ENCODE measurements at places on chromosomes 7 and 10.
A peak's percentile ranks its signal among the peaks of the same experiment; 100 is the strongest.

DNA sequence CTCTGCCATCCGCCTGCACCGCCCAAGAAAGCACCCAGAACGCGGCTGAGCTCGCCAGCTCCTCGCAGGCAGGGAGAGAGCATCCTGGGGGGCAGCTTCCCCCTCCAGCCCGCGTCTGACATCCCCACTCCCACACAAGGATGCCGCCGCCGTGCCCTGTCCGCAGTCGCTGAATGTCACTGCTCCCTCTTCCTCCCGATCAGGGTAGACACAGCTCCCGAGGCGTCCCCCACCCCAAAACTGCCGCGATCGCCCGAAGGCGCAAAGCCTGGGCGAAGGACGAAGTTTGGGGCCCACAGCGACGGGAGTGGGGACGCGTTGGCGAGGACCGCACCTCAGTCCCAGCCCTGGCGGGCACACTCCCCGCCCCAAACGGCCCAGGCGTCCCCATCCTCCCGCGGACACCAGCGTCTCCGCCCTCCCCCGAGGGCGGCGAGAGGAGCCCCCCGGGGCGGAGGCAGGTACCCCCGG, 1.5 kb upstream of the KAT6B start:
- DNase-seq: no peak

- DNase-seq: peak; percentile 89
Observed at GRCh38 chr10:103849880-103850571, 5.3 kb downstream of the SH3PXD2A start.

DNA sequence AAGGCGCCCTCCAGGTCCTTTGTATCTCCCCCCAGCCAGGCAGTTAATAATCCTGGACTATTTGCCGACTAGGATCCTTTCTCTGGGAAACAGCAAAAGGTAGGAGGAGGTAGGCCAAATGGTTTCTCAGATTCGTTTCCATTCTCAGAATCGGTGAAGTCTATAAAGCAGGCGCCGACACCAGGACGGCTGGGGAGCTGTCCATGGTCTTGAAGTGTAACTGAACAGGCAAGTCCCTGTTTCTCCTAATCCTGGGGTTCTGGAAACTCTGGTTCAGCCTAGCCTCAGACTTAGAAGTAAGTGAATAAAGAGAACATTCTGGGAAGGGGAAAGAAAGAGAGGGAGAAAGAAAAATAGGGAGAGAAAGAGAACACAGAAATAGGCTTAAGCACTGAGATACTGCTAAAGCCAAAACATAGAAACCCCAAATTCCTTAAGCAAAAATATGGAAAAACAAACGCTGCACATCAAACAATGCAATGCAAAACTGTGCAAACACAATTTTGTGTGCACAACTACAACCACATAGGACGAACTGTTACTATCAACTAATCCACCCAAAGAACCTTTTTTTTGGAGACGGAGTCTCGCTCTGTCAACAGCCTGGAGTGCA, 11.1 kb upstream of the INA start:
- peak; percentile 59 for DNase-seq

DNA sequence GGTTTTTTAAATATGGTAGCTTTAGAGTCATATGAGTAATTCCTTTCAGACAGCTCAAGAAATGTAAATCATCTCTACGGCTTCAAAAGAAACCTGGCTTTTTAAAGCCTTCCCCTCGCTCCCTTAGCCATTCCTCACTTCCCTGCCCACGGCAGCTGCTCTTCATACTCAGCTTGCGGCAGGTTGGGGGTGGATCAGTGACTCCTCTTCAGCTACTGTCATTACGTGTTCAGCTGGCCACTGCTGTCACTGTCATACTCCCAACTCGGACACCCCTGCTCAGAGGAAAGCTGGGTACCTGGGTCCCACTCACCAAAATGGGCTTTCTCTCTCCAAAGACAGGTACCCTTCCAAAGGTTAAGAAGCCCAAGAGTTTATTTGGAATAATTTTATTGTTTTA, 6.6 kb downstream of the YWHAG start:
- DNase-seq: no peak

- no peak for DNase-seq
Observed at GRCh38 chr10:10564081-10564794, 453.4 kb upstream of the CELF2 start.

GRCh38 chr10:13721486-13721885, 134.7 kb downstream of the PRPF18 start:
- no peak for DNase-seq

DNA sequence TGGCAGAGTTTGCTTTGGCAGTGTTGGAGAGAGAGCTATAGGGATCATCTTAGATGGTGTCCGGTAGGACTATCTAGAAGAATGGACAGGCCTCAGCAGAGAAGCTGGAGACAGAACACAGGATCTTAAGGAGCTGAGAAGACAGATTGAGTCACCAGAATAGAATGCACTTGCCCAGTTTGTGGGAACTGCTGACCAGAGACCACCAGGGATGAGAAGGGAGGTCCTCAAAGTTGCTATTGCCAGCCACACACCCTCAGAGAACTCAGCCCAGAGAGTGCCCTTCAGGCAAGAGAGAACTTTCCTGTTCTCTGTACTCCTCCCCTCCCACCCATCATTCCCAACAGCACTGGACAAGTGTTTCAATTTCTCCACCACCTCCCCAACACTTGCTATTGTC, 25.3 kb upstream of the GALNT11 start:
- DNase-seq: no peak

DNA sequence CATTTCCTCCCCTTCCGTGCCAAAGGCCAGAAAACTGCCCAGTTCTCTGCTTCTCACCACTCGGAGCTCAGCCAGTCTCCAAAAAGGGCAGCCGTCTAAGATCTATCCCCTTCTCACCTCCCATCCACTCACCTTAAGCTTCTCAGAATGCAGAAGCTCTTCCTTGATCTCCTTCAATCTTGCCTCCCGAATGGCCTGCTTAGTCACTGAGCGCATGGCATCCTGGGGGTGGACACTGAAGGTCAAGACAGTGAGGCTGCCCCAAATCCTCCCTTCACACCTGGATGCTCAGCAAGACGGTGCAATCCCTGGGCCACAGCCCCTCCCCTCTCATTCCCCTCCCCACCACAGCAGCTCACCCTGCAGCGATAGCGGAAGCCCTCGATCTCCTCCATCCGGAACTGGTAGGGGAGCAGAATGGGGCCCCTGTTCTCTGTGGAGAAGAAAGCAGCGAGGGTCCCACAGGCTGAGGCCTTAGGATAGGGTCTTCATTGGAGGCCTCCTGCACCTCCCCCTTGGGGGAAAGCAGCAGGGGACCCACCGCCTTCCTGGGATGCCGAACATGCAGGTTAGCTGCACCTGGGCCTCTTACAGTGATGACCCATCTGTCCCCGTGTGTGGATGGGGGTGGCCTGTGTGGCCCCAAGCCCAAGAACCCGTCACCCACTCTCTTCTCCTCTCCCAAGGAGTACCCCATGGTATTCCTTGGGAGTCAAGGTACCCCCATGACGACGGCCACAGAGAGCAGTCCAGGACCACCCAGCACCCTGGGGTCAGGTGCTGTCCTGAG, 4.7 kb downstream of the DDX56 start:
- no peak for DNase-seq

- no peak for DNase-seq
Observed at GRCh38 chr7:134946260-134946659, 40.0 kb upstream of the AGBL3 start.

- no peak for DNase-seq
Observed at GRCh38 chr7:28417321-28417940, 5.1 kb downstream of the CREB5 start.

DNA sequence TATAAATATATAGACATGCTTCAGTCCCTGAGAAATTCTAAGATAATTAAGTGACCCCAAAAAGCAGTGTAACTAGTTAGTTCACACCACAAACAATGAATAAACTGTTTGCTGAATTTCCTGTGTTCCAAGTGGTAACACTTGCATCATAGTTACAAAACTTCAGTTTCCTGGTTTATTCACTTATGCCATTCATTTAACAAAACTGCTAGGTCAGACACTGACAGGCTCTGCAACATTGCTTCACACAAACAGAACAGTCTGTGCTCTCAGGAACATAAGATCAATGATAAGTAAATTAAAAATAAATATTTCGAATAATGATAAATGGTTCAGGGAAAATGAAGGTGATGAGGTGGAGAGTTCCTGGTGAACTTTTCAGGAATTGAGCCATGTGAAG, 133.3 kb upstream of the NAMPT start:
- peak; percentile 70 for DNase-seq

- no peak for DNase-seq
Observed at GRCh38 chr7:13044309-13044708, 356.9 kb downstream of the ARL4A start.

GRCh38 chr7:30470163-30470770, 8.3 kb downstream of the NOD1 start:
- no peak for DNase-seq

GRCh38 chr10:52351914-52352330, 37.8 kb downstream of the DKK1 start:
- DNase-seq: peak; percentile 64

- DNase-seq: peak; percentile 66
Observed at GRCh38 chr10:127906548-127907377, at the start of gene PTPRE. Gene PTPRE, plus strand, starts transcription at chr10:127907103. Its CDS starts 133,779 bp downstream, at chr10:128040882.

- peak; percentile 99 for DNase-seq
Observed at GRCh38 chr10:3763035-3763456, 22.0 kb downstream of the KLF6 start.

GRCh38 chr7:85693326-85693725, 506.5 kb upstream of the SEMA3D start:
- no peak for DNase-seq

DNA sequence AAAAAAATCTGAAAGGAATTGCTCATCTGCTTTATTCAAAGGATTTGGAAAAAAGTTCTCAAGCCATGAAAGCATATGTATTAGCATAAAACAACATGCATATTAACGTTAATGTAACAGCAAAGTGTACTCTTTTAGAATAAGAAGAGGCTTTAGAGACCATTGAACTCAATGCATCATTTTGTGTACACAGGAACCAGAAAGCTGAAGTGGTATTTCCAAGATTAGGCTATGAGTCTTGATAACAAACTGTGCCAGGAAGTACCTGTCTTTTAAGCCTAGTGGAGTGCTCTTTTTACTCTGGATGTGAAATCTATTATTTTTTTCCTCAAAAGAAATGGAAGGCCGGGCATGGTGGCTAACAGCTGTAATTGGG, 164.2 kb downstream of the THSD7A start:
- no peak for DNase-seq

DNA sequence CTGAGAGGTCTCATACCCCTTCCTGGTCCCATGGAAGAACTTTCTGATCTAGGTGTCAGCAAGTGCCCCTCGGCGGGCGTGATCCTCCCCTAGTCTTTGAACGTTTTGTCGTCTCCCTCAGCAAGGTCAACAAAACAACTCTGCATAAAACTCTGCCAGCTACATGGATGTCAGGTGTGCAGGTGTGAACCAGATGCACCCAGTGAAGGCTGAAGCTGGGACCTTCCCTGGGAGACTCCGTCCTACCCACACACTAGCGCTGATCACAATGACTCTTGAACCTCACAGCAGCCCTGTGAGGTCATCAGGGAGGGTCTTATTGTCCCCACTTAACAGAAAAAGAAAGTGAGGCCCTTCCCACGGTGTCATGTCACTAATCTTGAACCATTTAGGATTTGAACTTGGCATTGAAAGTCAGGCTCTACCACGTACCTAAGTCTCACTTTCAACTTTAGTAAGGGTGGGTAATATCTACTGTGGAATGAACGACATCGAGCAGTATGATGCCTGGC, 68.1 kb downstream of the VSTM4 start:
- no peak for DNase-seq

DNA sequence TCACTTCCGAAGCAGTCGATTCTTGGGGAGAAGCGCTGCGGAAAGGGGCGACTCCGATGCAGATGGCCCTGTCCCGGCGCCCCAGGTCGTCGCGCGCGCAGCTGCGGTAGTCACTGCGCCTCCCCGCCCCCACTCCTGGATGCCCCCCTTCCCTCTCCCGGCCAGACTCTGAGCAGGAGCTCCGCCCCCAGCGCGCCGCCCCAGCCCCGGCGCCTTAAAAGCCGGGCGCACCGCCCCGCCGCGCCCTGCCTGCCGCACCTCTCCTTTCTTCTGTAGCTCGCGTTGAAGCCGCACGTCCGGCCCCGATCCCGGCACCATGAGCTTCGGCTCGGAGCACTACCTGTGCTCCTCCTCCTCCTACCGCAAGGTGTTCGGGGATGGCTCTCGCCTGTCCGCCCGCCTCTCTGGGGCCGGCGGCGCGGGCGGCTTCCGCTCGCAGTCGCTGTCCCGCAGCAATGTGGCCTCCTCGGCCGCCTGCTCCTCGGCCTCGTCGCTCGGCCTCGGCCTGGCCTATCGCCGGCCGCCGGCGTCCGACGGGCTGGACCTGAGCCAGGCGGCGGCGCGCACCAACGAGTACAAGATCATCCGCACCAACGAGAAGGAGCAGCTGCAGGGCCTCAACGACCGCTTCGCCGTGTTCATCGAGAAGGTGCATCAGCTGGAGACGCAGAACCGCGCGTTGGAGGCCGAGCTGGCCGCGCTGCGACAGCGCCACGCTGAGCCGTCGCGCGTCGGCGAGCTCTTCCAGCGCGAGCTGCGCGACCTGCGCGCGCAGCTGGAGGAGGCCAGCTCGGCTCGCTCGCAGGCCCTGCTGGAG, at the start of gene INA:
Gene INA (plus strand): TSS at position 243 of the 817 bp plus-strand sequence. CDS start 74 bp downstream, at position 317.
- DNase-seq: peak; percentile 54

- DNase-seq: no peak
Observed at GRCh38 chr10:99609186-99609585, 11.1 kb downstream of the SLC25A28 start.

- no peak for DNase-seq
Observed at GRCh38 chr10:61612450-61612849, 50.3 kb upstream of the CABCOCO1 start.

GRCh38 chr10:72379776-72380175, 25.1 kb upstream of the DNAJB12 start:
- no peak for DNase-seq

DNA sequence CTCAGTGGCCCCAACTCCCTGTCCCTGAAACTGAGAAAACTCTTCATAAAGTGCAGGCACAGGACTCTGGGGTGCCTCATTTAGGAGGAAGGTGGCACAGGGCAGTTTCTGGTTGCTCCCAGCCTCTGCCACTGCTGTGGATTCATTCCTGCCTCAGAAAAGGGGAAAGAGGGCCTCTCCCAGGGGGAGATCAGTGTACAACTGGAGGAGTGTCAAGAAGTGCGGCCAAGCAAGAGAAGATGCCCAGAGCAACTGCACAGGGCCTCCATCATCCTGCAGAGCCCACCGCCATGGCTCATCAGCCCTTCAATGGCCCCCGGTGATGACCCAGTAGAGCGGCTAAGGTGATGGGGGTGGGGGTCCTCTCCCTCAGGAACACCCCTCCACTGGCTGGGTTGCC, 150.3 kb downstream of the PLXNA4 start:
- DNase-seq: no peak

GRCh38 chr10:59033622-59034021, 142.8 kb upstream of the PHYHIPL start:
- peak; percentile 12 for DNase-seq

GRCh38 chr7:142812437-142813215, 41.9 kb downstream of the PRSS2 start:
- no peak for DNase-seq

GRCh38 chr10:110311357-110311949, 6.7 kb upstream of the SMNDC1 start:
- DNase-seq: peak; percentile 47

- no peak for DNase-seq
Observed at GRCh38 chr7:44102846-44103565, 1.1 kb upstream of the AEBP1 start.
